ENCODE measurements at places on chromosomes 12 and 14.

- DNase-seq, result peak; percentile 96
Observed at GRCh38 chr12:27619308-27619707, 76.9 kb upstream of the REP15 start.

GRCh38 chr14:99592933-99593753, 10.9 kb downstream of the CCDC85C start:
- DNase-seq, result no peak

DNA sequence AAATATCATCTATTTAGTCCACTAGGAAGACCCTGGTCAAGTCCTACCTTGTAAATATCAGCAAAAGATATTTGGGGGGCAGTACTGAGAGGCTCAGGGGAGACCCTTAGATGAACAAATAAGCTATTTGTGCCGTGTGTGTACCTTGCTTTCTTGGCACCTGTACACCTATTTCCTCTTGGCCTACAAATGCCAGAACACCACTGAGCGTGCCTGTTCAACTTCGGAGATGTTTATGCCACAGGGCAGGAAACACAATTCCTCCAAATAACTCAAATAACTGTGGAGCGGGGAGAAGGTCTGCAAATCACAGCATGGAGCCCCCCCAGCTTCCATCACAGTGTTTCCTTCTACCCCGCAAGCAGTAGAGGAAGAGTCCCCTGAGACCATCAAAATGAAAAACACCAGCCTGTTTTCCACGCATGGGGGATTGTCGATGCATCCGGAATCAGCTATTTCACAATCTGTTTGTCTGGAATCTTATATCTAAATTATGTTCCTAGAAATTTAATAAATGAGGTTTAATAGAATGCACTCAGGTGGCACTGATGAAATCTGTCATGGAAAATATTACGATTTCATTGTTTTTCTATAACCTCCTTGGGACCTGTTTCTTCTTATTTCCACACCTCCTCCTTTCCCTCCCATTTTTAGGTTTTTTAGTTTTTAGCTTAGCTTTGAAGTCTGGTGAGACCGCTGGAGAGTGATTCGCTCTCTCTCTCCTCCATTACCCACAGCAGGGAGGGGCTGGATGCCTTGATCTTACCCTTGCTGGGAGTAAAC, 254.0 kb upstream of the SRRM4 start:
- no peak for DNase-seq

DNA sequence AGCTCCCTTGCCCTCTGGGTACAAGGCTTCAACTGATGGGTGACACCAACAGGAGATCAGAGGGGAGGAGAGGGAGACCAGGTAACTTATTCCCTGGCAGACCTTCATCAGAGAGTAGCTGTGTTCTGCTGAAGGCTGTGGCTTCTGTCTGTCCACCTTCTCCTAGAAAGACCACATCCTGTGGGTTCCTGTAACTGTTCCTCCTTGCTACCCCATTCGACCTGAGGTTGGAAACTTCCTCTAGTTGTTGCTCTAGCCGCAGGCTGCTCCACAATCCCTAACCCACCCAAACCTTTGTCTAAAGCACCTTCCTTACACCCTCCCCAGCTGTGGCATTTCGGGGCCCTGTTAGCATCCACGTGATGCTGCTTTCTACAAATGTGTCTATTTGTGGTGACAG, 454.2 kb downstream of the DPF3 start:
- DNase-seq, result no peak

DNA sequence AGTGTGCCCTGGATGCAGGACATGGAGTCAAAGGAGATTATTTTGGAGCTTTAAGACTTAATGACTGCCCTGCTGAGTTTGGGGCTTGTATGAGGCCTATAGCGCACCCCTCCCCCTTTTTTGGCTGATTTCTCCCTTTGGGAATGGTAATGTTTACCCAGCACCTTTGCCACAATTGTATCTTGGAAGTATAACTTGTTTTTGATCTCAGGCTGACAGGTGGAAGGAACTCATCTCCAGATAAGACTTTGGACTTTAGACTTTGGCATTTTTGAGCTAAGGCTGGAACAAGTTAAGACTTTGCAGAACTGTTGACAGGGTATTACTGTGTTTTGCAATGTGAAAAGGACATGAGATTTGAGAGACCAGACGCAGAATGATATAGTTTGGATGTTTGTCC, 110.5 kb downstream of the DERA start:
- no peak for DNase-seq

DNA sequence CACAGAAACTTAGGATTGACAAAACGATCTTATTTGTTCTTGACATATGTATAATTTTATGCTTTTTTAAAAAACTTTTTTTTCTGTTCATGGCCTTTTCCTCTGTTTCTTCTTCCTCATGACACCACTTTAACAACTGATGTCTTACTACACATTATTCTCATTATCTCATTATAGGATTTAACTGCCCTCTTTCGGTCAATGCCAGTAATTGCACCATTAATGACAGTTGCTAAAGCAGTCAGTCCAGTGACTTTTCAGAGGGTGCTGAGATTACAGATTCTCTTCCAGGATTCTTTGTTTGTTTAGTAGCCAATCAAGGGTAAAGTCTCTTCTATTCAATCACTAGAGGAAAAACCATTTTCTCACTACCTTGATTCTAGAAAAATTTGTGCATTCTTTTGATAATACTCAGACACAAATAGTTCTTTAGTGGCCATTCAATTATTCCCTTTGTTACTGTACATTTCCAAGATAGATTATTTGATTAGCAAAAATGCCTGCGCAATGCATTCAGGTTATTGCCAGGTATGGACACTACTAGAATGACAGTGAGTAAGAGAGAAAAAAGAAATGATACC, 50.1 kb downstream of the KLRG1 start:
- peak; percentile 44 for DNase-seq

DNA sequence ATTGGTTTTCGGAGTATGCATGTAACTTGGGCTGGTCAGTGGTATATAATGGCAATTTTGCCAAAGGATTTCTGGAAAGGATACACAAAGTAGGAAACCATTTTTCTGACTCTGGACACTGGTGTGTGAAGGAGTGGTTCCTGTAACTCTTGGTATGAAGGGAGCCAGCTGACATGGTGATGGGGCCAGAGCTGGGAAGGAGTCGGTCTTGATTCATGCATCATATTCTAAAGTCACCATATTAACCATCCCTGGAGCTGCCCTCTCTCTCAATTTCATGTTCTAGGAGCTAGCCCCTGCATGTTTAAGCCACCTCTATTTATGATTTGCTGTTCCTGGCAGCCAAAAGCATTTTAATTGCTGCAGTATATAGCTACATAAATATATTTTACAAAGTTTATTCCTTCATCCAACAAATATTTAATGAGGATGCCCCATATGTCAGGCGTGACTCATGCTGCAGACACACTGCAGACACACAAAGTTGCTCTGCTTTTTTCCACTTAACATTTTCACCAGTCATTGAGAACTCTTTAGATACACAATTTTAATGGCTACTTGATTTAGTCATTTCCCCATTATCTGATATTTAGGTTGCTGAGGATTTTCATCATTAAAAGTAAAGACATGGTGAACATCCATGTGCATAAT, 78.7 kb upstream of the PSMC1 start:
- DNase-seq, result no peak

- DNase-seq, result no peak
Observed at GRCh38 chr14:85943192-85943591, 413.2 kb downstream of the FLRT2 start.

GRCh38 chr12:107223821-107224220, 130.5 kb upstream of the CRY1 start:
- peak; percentile 35 for DNase-seq

DNA sequence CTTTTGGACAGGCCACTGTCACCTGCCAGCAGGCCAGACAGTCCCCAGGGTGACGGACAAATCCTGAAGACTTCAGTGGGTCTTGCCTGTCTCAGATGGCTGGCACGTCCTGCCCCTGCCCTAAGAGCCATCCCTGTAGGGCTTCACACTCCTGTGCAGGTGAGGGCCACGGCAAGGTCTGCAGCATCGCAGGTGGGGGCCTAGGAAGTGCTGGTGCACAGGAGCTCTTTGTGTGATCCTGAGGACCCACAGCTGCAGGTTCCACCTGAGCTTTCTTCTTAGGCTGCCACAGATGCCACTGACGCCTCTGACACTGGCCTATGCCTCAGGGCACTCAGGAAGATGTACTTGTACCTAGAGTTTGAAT, 108.5 kb upstream of the FKBP4 start:
- no peak for DNase-seq

DNA sequence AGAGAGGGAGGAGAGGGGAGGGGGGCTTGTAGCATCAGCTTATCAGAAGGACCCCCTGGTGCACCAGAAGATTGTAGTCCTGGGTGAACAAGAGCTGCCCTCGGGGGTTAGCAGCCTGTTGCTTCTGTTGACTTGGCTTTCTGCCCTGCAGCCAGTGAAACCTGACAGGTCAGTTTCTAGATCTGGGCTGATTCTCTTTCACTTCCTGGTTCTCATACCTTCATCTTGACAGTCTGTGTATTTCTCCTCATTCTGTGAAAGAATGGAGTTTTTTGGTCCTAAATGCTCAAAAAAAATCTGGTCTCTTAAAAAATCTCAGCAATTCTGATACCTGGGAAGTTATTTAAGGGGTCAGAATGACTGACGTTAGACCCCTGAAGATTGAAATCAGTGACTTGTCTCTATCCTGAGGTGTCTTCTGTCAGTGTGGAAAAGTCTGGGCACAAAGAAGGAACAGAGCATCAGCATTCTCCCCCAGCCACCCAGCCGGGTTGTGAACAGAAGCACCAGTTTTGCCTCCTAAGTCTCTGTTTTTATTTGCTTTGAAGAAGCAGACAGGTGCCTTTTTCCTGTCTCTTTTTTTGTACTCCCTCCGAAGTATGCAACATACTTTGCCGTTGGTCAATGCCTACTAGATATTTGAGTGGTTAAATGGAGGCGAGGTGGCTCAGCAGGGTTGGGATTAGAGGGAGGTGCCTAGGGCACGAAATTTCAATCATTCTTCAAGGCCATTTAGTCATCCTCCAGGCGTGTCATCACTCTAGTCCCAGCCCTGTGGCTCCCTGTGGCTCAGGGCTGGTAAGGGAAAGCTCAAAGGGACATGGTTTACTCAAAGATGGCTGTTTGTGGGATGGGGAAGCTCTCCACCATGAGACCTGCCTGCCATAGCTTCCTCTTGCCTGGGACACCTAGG, 24.0 kb downstream of the TTC9 start:
- DNase-seq, result peak; percentile 79

DNA sequence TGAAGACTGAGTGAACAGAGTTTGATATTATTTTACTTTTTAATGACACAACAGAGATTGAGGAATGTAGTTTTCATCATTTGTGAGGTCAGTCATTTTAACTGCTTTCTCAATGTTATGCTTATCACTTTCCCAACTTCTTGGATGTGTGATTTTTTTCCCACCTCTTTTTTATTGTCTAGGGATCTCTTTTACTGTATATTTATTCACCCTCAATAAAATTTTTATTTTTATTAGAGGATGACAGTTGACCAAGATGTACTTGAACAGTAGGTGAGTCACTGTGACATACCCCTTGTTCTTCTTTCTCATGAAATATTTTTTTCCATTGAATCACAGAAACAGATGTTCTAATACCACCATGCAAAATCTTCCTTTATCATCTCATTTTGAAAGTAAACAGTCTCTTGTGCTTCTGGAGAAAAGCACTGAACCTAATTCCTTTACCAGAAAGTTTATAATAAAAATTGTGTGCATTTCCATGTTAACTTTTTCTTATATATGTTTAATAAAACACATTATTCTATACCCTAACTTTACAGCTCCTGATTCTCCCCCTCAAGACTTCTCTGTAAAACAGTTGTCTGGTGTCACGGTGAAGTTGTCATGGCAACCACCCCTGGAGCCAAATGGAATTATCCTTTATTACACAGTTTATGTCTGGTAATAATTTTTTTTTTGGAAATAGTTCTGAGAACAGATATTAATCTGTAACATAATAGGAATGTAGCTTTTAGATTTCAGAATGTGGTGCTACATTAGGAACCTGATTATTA, 65.9 kb downstream of the PTPRQ start:
- DNase-seq, result peak; percentile 85

DNA sequence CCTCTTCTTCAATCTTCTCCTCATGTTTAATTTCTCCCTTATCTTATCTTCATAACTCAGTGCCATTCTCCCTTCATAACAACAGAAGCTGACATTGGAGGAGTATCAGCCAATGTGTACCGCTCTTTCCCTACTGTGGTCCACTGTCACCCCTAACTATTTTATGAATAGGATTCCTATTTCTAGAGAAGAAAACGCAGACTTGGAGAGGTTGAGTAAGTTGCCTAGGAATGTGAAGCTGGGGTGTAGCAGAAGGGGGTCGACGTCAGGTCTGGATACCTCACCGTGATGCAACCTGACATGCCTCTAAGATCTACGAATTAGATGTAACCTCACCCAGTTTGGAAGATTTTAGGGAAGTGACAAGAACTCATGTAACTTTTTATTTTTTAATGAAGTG, 17.1 kb downstream of the LMO3 start:
- DNase-seq, result no peak

DNA sequence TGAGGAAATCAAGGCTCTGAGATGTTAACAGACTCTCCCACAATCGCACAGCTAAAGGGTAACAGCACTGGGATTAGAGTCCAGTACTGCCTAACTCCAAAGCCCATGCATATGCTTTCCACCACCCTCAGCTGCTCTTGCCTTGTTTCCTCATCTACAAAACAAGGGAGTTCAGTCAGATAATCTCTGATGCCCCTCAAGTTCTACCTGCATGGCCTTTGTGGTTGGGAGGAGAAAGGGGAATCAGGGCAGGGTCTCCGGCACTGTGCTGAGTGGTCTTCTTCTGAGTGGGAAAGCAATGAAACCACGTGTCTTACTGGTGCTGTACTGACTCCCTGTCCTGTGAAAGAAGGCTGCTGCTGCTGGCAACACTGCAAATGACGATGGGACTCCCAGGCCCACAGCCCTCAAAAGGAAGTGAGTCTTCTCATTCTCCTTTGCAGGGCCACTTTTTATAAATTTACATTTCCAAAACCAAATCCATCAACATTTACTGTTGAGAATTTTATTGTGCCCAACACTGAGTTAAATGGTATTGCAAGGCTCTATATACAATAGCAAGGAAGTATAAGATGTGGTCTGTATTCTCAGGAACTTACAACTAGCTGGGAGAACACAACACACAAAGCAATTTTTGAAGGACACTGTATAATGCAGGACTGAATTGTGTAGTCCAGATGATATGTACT, 19.7 kb upstream of the DUSP16 start:
- DNase-seq, result no peak

- peak; percentile 32 for DNase-seq
Observed at GRCh38 chr12:121297435-121297991, 1.0 kb upstream of the CAMKK2 start.

DNA sequence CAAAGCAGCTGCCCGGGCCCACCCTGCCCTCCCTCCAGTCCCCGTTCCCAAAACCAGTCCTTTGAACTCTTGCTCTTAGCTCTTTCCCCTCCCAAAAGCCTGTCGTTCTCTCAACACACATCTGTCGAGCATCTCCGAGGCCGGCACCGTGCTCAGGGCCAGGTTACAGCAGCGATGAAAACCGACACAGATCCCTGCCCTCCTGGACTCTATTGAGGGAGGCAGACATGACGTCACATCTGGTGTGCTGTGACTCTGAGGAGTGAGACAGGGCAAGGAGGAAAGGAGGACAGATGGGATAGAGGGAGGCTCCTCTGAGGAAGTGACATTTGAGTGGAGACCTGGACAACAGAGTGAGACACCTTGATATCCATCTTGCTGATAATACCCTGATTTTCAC, 34.6 kb upstream of the PWP1 start:
- DNase-seq, result no peak

- DNase-seq, result no peak
Observed at GRCh38 chr12:109289004-109289403, 20.1 kb downstream of the FOXN4 start.

GRCh38 chr14:77347751-77348150, 26.9 kb downstream of the GSTZ1 start:
- DNase-seq, result no peak

GRCh38 chr12:114696443-114697242, 12.7 kb upstream of the TBX3 start:
- DNase-seq, result no peak

GRCh38 chr14:53545217-53545616, 392.1 kb upstream of the DDHD1 start:
- DNase-seq, result no peak
